ENCODE measurements at places on chromosomes 5 and 9.

- DNase-seq = no peak
Measured at GRCh38 chr5:79130781-79131180, 19.2 kb downstream of the BHMT start.

DNA sequence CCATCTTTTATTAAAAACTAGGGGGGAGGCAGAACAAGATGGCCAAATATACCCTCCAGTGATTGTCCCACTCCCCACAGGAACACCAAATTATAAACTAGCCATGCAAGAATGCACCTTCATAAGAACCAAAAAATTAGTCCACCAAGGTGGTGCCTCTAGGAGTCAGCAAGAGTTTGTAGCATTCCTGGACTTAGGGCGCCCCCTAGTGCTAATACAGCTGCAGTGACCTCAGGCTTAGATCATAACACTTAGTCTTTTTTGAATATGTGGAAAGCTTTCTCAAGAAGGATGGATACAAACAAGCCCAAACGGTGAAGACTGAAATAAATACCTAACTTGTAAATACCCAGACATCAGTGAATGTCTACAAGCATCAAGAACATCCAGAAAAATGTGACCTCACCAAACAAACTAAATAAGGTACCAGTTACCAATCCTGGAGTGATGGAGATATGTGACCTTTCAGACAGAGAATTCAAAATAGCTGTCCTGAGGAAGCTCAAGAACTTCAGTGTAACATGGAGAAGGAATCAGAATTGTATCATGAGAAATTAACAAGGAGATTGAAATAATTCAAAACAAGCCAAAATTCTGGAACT lies 19.3 kb downstream of the PPIP5K2 start:
- DNase-seq = peak; percentile 48

DNA sequence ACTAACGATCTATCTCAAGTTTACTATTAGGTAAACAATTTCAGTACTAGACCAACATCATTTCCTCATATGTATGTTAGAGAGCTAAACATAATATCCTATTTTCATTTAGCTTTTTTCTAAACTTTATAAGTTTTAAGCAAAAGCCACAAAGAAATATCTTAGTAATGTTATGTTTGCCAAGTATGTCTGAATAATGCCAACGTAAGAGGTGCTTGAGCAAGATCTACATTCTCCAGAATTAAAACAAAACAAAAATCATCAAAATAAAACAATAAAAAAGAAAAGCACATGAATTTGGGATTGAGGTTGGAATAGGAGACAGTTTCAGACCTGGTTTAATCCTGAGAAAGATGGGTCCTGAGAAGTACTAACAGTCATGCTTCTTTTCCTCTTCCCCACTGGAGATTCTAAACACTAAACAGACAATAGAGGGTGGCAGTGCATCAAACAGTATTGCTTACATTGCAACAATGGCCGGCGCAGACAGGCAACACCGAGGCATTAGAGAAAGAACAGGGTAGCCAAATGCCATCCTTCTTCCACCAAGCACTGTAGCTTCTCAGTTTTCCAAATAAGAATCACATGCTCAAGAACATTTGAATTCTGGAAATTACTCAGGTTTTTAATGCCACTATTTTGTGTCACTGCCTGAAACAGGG lies 33.6 kb downstream of the CSNK1A1 start:
- DNase-seq = no peak

DNA sequence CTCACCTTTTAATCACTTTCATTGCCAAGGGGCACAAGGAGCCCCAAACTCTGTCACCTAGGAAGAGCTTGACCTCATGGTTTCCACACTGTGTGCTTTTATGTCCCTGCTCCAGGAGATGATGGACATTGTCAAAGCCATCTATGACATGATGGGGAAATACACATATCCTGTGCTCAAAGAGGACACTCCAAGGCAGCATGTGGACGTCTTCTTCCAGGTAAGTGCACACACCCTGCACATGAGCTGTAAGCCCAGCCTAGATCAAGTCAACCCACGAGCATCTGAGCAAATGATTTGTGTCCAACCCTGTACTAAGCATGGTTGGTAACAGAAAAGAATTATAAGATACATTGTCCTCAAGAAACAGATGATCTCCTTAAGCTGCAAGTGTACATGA lies 50.8 kb upstream of the GABRP start:
- no peak for DNase-seq

GRCh38 chr5:44402084-44402483 lies 12.9 kb upstream of the FGF10 start:
- DNase-seq = no peak

DNA sequence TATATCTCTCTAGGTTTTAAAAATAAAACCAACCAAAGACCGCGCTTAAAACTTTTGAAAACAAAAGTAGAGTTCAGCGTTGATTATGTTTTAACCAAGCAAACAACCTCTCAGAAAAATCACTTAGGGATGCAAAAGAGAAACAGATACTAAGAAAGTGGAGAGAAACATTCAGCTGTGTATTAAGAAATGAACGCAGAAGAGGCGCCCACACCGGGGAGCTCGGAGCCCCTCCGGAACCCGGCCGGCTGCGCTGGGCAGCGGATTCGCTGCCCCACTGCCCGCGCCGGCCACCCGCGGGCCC lies 1.4 kb downstream of the PITX1 start:
- DNase-seq = no peak

DNA sequence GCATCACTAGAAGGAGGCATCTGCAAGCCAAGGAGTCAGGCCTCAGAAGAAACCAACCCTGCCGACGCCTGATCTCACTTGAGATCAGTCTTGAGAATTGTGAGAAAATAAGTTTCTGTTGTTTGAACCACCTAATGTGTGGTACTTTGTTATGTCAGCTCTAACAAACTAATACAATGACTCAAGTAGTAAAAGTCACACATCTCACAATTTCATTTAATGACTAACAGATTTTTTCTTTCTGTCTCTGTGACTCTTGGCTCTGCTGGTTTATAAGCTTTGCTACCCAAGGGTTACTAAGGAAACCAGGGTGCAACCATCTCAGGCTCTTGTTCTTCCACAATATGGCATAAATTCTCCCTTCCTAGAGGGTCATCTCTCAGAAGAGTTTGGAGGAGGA lies 315.8 kb upstream of the GRAMD2B start:
- DNase-seq = no peak

DNA sequence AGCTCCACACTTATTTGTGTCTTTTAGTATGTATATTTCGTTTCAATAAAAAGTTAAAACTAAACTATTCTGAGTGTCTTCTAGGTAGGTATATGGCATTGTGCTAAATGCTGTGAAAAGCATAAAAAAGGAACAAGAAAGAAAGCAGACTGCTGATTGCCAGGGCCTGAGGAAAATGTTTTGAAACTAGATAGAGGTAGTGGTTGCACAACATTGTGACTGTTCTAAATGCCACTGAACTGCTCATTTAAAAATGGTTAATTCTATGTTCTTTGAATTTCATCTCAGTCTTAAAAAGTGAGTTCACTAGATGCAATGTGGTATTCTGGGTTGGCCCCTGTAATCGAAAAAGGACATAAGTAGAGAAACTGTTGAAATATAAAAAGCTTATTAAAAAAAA lies 2.6 kb upstream of the ALAD start:
- no peak for DNase-seq

- DNase-seq = no peak
Measured at GRCh38 chr5:156405988-156406387, 79.0 kb downstream of the SGCD start.

DNA sequence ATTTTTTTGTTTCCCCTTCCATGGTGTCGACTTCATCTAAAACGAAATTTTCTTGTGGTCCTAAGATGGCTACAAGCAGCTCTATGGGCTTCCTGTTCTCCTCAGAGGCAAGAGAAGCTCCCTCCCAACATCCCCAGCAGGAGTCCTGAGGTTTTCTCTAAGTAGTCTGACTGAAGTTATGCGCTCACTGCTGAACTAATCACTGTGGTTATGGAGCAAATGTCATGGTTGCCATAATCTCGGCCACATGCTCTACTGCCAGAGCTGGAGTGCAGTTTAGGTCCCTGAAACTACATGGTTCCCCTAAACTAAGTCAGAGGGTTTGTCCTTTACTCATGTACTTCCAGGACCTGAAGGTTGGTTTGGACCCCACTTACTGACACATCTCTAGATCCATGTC lies 68.0 kb upstream of the MAMDC2 start:
- DNase-seq = no peak

DNA sequence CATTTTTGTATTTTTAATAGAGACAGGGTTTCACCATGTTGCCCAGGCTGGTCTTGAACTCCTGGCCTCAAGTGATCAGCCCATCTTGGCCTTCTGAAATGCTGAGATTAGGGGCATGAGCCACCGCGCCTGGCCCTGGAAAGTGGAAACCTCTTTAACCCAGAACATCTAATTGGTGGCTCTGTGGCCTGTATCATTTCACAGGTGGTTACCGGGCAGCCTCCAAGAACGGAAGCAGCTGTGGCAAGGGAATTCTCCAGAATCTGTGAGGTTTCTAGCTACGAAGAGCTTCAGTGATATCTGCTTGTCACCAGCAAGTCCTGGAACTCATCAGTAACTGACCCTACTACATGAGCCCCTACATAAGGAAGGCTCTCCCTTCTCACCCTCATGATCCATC lies 194.9 kb downstream of the DCP2 start:
- no peak for DNase-seq

- peak; percentile 32 for DNase-seq
Measured at GRCh38 chr5:160262151-160263074, 33.1 kb downstream of the FABP6 start.

DNA sequence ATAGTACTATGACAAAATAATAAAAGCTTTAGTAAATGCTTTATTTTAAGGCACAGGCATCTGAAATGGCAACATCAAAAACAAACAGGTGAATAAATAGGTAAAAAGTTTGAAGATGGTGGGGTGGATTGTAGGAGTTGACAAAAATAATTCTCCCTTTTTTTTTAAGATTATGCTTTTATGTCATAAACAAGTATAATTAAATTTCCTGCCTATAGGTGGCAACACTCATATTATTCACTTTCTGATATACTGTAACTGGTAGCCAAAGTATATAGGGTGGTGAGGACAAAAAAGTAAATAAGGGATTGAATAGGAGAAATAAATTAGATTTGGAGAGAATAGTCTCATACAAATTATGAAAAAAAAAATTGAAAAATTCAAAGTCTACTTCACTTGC lies 120.0 kb upstream of the ACOT12 start:
- no peak for DNase-seq

DNA sequence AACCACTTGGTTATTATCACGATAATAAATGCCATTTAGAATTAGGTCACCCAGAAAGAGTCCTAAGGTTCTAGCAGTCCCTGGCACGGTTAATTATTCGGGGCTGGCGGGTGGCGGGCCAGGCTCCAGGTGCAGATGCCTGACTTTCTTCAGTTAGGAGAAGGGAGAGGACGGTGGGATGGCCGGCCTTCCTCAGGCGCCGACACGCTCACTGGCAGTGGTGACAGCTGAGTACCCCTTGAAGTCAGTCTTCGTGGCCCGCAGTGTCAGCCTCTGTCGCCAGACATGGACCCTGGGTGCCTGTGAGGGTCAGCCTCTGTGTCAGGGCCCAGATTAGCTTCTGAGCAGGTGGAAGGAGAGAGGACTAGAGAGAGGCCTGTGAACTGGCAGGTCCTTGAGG lies 21.1 kb upstream of the EXOC3 start:
- DNase-seq = no peak

GRCh38 chr5:172506251-172506650 lies 51.9 kb upstream of the SH3PXD2B start:
- DNase-seq = no peak

DNA sequence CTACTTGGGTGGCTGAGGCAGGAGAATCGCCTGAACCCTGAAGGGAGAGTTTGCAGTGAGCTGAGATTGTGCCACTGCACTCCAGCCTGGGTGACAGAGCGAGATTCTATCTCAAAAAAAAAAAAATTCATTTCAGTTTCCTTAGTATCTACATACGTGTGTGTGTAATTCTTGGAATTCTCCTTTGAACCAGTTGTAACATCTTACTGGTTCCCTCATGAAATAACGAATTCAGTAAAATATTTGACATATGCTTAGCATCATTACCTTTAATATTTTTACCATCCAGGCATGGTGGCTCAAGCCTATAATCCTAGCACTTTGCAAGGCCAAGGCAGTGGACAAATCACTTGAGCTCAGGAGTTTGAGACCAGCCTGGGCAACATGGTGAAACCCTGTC lies 8.8 kb downstream of the PHYHD1 start:
- DNase-seq = no peak

Measured in muscle of back (tissue), 13 donors.